ENCODE measurements at places on chromosomes 11 and 22. TPM values are rescaled to one million over a fixed set of nuclear protein-coding genes. Genes with fewer than 3 reads are reported as not detected.

The MMP13 gene
- total RNA-seq = not detected

The OR52A1 gene
- total RNA-seq = 4.3 TPM

The PDE3B gene
- total RNA-seq = 21.3 TPM

The SLC29A2 gene
- 31.1 TPM for total RNA-seq

The FAT3 gene
- total RNA-seq = 78.0 TPM

The GLB1L2 gene
- 12.3 TPM for total RNA-seq

The GGTLC3 gene
- total RNA-seq = not detected

The EPS8L2 gene
- 34.1 TPM for total RNA-seq

- H3K4me3 ChIP-seq = no peak overlapping the region
- no peaks in the 10 kb centered on the region for H3K27me3 ChIP-seq
- no peaks in the 10 kb centered on the region for H3K36me3 ChIP-seq
- no peak for DNase-seq
- no peak overlapping the region for H3K27ac ChIP-seq
Measured at GRCh38 chr22:28002181-28002700, 83.2 kb upstream of the PITPNB start.

DNA sequence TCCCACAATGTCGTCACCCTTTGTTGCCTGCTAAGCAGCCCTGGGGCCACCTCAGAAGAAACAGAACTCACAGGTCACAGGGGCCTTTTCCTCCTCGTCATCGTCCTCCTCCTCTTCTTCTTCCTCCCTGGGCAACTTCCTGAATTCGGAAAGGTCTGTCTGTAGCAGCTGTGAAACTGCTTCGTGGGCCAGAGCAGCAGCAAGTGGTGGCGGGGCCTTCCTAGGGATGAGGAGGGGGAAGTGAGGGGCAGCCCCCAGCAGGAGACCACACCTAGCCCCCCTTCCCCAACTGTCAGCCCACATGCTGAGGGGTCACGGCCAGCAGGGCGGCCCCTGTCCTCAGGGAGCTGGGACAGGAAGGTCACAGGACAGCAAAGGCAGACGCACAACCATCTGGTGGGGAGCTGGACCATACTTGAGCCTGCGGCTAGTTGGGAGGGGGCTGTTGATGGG lies 13.2 kb downstream of the PPM1F start:
- no peak overlapping the region for H3K4me3 ChIP-seq
- H3K27me3 ChIP-seq = no peaks in the 10 kb centered on the region
- no peak for DNase-seq

DNA sequence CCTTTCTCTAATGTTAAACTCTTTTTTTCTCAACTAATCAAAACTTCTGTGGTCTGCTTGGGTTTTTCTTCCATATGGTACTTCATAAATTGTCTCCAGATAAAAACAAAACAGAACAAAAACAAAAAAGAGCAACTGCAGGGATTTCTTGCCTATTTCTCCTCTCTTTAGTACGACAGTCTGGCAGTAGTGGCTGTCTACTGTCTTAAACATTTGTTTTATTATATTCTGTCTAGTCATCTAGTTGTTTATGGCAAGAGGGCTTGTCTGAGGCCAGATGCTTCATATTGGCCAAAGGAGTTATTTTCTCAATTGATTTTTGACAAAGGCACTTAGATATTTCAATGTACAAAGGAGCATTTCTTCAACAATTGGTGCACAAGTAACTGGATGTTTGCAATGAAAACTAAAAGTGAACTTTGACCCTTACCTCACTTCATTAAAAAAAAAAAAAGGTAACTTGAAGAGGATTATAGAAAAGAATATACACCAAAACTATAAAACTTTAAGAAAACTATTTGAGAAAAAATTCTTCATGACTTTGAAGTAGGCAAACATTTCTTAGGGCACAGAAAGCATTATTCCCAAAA lies 404.2 kb downstream of the LUZP2 start:
- no peak overlapping the region for H3K27ac ChIP-seq
- no peaks in the 10 kb centered on the region for H3K27me3 ChIP-seq
- no peak overlapping the region for H3K4me3 ChIP-seq
- no peak for DNase-seq

GRCh38 chr11:76620489-76620888 lies 50.1 kb downstream of the LRRC32 start:
- H3K27me3 ChIP-seq = no peaks in the 10 kb centered on the region
- H3K4me3 ChIP-seq = no peak overlapping the region
- no peaks in the 10 kb centered on the region for H3K36me3 ChIP-seq
- no peak for DNase-seq
- H3K4me1 ChIP-seq = no peaks in the 10 kb centered on the region

- H3K36me3 ChIP-seq = no peaks in the 10 kb centered on the region
- peak overlapping the region; percentile 53 for H3K4me3 ChIP-seq
- peaks cover 8% of the 10 kb centered on the region for H3K4me1 ChIP-seq
- no peaks in the 10 kb centered on the region for H3K27me3 ChIP-seq
- peak; percentile 77 for DNase-seq
- H3K27ac ChIP-seq = no peak overlapping the region
Measured at GRCh38 chr22:41237707-41238569, 2.8 kb downstream of the CHADL start.

GRCh38 chr11:27934830-27935145 lies 173.2 kb downstream of the KIF18A start:
- DNase-seq = no peak
- peaks cover 4% of the 10 kb centered on the region for H3K4me1 ChIP-seq
- no peaks in the 10 kb centered on the region for H3K36me3 ChIP-seq
- H3K27me3 ChIP-seq = no peaks in the 10 kb centered on the region

DNA sequence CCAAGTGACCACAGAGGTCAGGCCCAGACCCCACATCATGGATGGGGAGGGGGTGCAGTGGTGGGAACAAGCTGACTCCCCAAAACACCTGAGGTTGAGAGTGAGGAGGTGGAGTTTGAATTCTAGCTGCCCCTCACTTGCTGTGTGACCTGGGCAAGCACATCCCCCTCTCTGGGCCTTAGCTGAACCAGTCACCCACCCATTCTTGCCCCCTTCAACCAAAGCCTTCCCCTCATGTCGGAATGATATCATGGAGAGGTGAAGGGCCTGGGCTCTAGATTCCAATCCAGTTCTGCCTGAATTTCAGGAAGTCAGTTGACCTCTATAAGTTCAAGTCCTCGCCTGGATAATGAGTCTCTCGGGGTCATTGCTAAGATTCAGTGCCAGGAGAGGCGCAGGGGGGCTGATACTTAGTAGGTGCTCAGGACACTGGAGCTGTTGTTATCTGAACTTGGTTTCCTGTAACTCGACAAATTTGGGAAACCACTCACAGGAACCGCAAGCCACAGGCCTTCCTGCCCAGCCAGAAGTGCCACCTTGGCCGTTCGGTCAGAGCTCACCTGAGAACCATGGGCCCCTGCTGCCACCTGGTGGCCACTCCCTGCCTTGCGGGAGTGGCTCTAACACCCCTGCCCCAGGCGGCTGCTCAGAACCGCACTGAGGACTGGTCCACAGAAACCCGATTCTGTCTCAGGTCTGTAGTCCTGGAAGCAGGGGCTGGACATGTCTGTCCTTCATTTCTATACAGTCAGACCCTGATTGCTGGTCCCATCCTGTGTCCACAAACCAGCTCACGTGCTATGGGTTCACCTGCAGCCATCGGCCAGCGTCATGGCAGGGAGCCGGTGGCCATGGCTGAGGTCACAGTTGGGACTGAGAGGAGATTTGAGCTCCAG lies 6.9 kb downstream of the CDC42EP1 start:
- DNase-seq = peak; percentile 93
- no peak overlapping the region for H3K4me3 ChIP-seq
- peaks cover 32% of the 10 kb centered on the region for H3K4me1 ChIP-seq
- H3K27me3 ChIP-seq = peaks cover under 1% of the 10 kb centered on the region
- no peaks in the 10 kb centered on the region for H3K36me3 ChIP-seq
- H3K27ac ChIP-seq = 0 out of 2 replicates have a peak overlapping the region, but pooled peaks have one; percentile 79

DNA sequence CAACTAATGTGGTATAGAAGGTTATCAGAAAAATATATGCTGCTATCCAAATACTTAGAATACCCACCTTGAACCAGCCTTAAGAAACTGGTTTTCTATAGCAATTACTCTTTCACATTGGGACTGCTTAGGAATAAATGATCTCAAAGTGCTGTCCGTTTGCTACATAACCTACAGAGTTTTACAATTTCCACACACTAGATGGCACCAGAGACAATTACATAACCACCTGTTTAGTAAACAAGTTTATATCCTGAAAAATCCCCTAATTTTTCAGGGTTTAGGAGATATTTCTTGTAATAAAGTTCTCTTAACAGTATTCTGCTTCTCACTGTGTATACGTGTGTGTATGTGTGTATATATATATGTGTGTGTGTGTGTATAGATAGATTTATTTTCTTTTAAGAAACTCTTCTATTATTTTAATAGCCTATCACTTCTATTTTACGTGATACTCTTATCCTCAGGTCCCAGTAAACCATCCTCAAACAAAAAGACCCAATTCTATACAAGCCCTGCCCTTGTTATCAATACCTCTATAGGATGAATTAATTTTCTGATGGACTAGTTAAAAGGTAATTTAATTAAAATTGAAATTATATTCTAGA lies 6.7 kb upstream of the OR5I1 start:
- H3K4me1 ChIP-seq = no peaks in the 10 kb centered on the region
- peak; percentile 84 for DNase-seq
- H3K27me3 ChIP-seq = no peaks in the 10 kb centered on the region
- H3K4me3 ChIP-seq = no peak overlapping the region
- no peaks in the 10 kb centered on the region for H3K36me3 ChIP-seq

- DNase-seq = no peak
- no peaks in the 10 kb centered on the region for H3K27me3 ChIP-seq
- H3K4me1 ChIP-seq = peaks cover 13% of the 10 kb centered on the region
- no peak overlapping the region for H3K4me3 ChIP-seq
- H3K27ac ChIP-seq = no peak overlapping the region
Measured at GRCh38 chr11:112303616-112304015, 43.0 kb upstream of the PLET1 start.

DNA sequence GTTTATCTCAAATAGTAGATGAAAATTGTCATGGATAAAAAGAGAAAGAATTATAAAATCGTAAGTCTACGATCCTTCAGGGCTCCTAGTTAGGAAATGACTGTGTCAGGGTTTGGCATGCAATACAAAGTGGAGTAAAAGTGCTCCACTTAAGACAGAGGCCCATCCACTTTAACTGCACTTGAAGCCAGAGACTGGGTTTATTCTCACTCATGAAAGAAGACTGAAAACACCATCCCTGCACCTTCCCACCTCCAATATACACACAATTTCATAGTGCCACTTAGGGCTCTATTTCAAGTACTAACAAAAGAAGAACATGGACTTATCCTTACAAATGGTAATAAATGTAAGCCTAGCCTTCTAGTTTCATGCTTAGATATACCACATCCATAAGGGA lies 70.7 kb downstream of the ANO5 start:
- no peak for DNase-seq
- H3K4me3 ChIP-seq = no peak overlapping the region
- H3K27ac ChIP-seq = no peak overlapping the region
- no peaks in the 10 kb centered on the region for H3K4me1 ChIP-seq
